Brain (organoid and tissue), 16 donors: ENCODE measurements at places on chromosomes 2 and 18.
A peak's percentile ranks its signal among the peaks of the same experiment; 100 is the strongest.

- no peak for DNase-seq
These were observed 325.9 kb downstream of the SATB2 start for GRCh38 chr2:199131876-199132275.

GRCh38 chr18:44895176-44895798 lies 214.6 kb downstream of the SETBP1 start:
- DNase-seq: no peak

DNA sequence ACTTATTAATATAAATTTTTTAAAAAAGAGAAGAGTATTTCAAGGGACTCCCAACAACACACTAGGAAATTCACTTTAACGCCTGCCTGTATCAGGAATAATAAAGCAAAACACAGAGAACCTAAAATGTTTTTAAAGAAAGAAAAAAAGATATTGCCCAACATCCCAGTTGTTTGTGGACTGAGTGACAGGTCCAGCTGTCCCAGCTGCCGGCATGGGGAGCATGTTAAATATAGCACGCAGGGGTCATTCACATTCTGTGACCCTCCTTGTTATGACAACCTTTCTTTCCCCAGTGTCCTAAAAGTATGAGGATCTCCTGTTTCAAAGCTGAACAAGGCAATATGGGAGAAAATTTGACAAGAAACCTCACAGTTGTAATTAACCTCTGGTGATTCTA lies 4.4 kb downstream of the KLHL41 start:
- DNase-seq: no peak

GRCh38 chr18:25349926-25350487 lies 2.0 kb downstream of the ZNF521 start:
- peak; percentile 63 for DNase-seq

DNA sequence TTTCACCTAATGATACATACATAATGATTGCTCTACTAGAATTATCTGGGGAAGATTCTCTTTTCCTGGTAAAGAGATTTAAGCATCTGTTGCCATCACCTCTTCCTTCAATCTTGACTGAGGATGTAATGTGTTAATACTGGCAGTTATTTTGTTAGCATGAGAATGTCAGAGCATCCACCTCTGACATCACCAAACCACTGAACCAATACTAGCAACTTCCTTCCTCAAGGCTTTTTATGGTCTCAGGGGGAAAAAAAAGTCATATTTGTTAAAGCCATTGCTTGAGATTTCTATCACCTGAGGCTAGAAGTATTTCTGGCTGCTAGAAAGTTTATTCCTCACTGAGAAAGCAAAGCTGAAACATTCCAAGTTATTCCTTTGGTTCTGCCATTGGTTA lies 48.5 kb downstream of the DSEL start:
- DNase-seq: no peak

DNA sequence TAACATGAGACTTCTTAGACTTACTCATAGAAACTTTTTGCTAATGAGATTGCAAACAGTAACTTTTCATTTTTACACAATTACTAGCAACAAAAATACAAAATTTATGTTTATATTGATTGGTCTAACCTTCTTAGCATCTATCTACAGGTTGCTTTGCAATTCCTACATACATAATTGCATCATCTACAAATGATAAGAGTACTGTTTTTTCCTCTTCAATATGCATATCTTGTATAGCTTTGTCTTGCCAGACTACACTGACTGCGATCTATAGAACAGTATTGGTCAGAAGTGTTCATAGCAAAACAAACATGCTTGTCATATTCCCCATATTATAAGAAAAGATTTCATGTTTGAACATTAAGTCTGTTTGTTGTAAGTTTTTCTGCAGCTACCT lies 87.9 kb downstream of the ATAD2B start:
- no peak for DNase-seq

DNA sequence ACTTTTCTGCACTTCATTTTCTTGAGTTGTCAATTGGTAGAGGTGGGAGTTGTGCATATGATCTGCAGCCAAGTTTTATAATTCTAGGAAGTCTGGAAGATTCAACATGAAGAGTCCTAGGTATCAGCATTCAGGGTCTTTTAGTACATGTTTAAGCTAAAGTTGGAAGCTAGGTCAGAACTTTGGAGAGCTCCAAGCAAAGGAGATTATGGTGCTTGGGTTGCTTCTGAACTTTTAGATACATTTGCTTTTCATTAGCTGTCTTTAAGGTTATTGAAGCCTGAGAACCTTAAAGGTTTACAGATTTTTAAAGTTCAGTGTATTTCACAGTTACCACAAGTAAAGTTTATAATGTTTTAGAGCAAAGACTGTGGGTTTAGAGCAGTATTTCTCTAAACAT lies 85.5 kb downstream of the EPC2 start:
- no peak for DNase-seq

GRCh38 chr2:237291138-237291792 lies 122.7 kb downstream of the COL6A3 start:
- DNase-seq: peak; percentile 95

DNA sequence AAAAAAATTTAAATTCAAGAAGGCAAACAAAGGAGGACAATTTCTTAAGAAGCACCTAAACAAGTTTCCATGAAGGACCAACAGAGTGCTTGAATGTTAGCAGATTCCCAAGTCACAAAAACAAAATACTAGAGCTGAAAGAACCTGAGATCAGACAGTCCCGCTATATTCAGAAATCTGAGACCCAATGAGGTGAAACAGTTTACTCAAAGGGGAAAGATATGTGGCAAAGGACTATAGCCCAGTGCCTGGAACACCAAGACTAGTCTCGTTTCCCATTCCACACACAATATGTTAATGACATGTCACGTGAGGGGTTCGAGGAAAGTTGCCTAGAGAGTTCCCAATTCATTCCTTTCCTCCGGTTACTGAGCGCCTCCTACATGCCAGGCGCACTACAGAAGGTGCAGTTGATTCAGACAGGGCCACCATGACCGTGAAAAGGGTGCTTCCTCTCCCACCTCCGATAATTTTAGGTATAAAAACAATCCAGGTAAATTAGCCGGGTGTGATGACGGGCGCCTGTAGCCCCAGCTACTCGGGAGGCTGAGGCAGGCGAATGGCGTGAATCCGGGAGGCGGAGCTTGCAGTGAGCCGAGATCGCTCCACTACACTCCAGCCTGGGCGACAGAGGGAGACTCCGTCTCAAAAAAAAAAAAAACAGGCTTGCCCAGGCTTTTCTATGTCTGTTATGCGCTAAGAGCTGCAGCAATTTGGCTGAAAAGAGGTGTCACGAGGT lies 617 bp downstream of the SRBD1 start:
- peak; percentile 90 for DNase-seq

- no peak for DNase-seq
These were observed 10.4 kb upstream of the FAM228A start for GRCh38 chr2:24164416-24164973.

DNA sequence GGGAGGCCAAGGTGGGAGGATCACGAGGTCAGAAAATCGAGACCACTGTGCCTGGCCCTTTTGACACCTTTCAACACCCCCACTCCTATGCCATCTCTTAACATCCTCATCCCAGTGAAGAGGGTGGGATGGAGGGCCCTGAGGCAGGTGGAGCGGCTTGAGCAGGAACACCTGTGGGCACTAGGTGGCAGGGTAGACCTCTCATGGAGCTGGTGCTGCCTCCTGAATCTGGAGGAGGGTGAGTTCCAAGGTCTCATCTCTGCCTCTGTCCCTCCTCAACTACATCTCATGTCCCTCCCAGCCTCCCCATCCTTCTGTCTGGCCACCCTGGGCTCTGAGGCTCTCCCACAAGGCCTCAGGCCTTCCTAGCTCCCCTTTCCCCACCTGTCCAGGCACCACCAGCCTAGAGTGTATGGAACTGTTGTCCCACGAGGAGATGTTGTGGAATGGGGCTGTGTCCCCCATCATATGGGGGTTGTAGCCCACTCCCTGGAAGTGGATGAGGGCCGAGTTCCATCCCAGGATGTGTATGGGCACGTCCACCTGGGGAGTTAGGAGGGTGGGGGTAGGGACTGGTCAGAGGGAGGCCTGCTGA lies 17.0 kb upstream of the CRYBA2 start:
- DNase-seq: no peak

GRCh38 chr2:42193722-42194187 lies 24.6 kb downstream of the EML4 start:
- DNase-seq: no peak

DNA sequence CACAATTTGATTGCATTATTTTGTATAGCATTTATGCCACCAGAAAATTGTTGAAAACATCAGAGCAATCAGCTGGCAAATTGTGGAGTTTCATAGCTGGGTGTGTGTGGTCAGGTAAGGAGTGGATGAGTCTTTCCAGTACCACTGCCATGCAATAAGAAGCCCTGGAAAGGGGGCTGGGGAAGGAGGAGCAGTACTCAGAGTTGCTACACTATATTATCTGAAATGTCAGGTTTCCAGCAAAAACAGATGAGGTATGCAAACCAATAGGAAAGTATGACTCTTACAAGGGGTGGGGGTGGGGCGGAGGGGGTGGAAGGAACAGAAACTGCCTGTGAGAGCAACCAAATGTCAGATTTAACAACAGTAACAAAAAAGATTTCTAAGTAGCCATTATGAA lies 112.2 kb downstream of the SOS1 start:
- DNase-seq: no peak

- no peak for DNase-seq
These were observed 177.4 kb downstream of the FIGN start for GRCh38 chr2:163558251-163559021.

DNA sequence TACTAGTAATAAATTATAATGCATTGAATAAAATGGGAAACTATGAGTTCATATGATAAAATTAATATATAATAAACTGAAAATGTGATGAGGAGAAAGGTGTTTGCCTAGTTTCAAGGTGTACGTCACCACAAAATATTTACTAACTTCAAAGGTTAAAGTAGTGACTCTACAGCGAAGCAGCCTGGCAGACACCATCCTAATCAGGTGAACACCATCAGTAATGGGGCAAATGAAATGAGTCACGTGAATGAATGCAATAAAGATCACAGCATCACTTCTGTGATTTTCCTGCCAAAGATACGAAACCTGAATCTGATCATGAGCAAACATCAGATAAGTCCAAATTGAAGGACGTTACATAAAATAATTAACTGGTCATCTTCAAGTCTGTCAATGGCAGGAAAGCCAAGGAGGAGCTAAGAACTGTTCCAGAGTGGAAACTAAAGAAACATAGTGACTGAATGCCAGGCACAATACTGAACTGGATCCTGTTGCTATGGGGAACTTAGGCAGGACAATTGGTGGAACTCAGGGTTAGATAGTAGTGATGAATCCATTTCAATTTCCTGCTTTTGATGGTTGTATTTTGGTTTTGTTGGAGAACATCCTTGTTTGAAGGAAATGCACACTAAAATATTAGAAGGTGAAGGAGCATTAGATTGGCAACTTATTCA lies 12.1 kb upstream of the NOSTRIN start:
- no peak for DNase-seq

GRCh38 chr2:199480966-199481365 lies 23.2 kb upstream of the SATB2 start:
- no peak for DNase-seq

DNA sequence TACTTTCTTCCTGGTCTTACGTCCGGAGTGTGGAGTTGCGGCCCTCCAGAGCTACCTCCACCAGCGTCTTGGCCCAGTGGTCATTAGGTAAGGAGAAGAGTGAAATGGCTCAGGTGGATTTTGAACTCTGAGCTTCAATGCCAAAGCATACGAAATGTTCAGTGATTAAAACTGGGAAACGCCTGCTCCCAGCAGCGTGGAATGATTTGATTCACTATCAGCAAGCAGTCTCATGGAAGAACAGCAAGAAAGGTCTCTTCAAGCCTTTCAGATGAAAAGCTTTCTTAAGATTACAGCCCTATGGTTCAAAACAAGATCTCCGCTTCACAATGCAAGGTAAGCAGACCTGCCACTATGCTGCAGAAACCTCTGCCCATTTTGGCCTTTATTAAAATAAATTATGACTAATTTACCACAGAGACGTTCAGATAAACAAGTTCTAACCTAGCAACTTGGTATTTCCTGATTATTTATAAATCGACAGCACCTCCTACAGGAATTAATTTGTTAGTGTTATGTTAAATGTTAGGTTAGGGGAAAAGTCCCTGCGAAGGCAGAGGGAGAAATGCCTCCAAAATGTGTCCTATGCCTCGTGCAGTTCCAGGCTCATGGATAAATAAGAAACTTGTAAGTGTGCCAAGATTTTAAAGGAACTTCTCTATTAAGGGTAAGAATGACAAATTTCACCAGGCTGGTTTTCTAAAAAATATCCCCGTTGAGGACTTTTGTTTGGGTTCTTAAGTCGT lies 10.1 kb downstream of the SP9 start:
- DNase-seq: peak; percentile 59
